Hematopoietic multipotent progenitor cell (in vitro differentiated cells): ENCODE measurements at places on chromosomes 13 and 19.

DNA sequence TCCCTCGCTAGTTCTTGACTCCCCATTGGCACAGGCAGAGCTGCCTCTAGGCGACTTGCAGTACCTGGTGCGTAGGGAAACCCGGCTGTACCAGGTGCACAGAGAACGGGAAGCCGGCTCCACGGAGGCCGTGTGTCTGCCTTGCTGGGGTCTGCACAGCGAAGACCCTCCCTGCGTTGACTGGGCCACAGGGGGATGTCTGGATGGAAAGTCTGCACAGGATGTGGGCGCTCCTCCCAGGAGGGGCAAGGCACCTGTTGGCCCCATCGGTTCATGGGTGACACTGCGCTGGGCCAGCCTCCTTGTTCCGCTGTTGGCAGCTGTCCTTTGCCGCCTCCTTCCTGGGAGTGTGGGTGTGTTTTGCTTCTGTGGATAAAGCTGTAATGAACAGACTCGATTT is 138.3 kb downstream of the TEX29 start:
- DNase-seq = no peak

GRCh38 chr19:8336072-8336569 is 6.9 kb downstream of the KANK3 start:
- DNase-seq = no peak

- no peak for DNase-seq
These were observed 9.0 kb downstream of the NACC1 start for GRCh38 chr19:13127051-13127450.

DNA sequence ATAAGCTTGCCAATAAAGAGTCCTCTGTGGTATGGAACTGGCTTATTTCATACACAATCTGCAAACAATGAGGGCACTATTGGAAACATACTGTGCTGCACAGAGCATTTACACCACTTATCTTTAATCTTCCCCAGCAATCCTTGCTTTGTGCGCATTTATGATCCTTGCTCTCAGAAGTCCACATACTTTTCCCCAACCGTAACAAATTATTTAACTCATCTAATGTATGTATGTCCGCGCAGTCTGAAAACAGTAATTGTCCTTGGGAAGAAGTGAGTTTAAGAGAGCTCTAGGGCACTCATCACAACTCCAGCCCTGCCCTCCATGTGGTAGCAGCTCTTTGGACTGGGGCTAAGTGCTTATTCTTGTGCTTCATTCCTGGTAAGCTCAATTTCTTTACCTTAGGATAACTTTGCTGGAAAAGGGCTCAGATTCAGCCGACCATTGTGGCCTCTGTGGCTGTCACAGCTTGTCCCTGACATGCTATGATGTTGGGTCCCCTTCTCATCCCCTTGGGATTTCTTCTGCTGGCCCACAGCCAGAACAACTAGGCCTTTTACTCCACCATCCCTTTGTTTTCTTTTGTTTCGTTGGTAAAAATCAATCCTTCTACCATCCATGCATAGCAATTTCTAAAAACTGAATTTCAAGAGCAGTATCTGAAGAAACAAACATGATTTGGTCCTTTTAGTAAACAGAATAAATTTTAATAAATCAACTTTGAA is 152.7 kb downstream of the TNFRSF19 start:
- no peak for DNase-seq

DNA sequence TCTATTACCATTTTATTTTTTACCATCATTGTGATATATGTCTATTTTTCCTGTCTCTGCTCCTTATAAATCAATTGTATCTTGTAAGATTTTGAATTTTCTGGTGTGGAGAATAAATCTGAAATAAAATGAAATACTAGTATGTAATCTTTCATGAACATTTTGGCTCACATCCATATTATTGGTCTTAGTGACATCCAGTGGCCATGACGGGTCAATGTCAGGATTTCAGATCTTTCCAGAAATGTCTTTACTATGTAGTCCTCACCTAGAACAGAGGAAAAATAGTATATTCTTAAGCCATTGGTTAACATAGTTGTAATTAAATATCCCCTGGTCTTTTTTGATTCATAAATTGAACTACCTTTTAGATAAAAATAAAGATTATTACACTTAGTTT is 109.8 kb upstream of the GPC6 start:
- DNase-seq = no peak

DNA sequence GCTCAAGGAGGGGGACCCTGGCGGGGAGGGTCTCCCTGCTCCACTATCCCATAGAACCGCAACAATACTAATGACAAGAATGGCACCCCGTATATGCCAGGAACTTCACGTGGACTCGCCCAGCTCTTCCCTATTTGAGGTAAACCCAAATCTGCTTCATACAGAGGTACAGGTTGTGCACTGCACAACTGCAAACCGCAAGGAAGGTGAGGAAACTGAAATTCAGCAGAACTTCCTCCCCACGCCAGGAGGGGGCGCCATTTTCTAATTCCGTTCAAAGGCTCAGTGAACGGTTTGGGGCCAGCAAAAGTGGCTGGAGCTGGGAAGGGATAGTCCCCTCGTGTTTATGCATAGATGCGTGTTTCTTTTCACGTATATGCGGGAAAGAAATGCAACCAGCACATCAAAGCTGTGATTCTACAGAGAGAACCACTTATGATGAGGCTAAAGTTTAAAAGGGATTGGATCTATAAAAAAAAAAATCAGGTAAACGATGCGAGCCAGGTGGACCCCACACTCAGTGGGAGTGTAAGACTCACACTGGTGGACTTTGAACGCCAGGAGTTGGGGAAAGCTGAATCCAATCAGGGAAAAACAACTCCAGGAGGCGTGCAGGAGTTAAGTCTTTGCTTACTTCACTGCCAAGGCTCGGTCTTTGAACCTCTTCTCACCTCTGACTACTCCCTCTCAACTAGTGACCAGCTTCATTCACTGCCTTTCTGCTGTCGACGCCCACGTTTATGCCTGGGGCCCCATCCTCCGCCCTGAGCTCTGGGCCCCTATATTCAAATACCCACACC is 20.3 kb downstream of the C19orf81 start:
- DNase-seq = peak; percentile 26

- DNase-seq = no peak
These were observed at the start of gene MCEMP1 for GRCh38 chr19:7676854-7677253. Gene MCEMP1 (plus strand): TSS chr19:7677090. CDS start chr19:7677121, 31 bp downstream.

DNA sequence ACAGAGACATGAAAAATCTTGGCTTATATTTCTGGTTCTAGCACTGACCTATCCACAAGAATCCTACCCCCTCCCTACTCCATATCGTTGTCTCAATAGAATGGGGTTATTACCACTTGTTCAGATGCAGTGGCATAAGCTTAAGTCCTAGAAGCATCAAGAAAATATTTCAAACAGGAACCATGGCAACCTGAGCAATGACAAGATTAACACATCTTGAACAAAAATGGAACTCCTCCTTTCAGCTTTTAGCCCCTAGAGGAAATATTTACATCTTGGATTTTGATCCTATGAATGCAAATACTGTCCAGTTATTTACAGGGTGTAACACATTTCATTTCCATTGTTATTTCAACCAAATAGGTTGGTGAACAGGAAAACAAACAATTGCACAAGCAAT is 46.1 kb upstream of the TSC22D1 start:
- no peak for DNase-seq

- DNase-seq = no peak
These were observed 1600.9 kb upstream of the MIR17HG start for GRCh38 chr13:89746554-89746953.

GRCh38 chr13:97574926-97575325 is 141.0 kb downstream of the RAP2A start:
- DNase-seq = peak; percentile 3

GRCh38 chr19:46408664-46409039 is 4.7 kb downstream of the CCDC8 start:
- no peak for DNase-seq

GRCh38 chr19:49438261-49438660 is 3.1 kb downstream of the SLC17A7 start:
- no peak for DNase-seq

- no peak for DNase-seq
These were observed 71.5 kb downstream of the ARHGAP35 start for GRCh38 chr19:46932346-46932745.

- no peak for DNase-seq
These were observed 121.9 kb upstream of the TSC22D1 start for GRCh38 chr13:44698066-44698465.

- peak; percentile 41 for DNase-seq
These were observed 74.3 kb upstream of the ATP12A start for GRCh38 chr13:24605923-24606372.

- no peak for DNase-seq
These were observed 119.7 kb upstream of the SOX1 start for GRCh38 chr13:111947026-111947810.

GRCh38 chr19:47716270-47716937 is 3.2 kb downstream of the EHD2 start:
- no peak for DNase-seq

DNA sequence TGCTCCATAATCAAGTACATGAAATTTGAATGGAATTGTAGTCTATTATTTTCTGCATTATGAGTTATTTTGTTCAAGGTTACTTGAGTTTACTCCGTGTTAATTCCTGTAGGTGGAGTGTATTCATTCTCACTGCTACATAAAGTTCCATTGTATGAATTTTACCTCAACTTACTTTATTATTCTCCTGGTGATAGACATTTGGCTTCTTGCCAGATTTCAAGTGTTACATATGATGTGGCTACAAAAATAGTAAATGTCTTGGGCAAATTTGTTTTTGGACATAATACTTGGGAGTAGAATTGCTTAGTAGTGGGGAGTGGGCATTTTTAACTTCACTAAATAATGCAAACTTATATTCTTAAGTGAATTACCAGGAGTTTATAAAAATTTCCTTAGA is 328.9 kb downstream of the SHISA2 start:
- no peak for DNase-seq

GRCh38 chr13:113900646-113901045 is 36.8 kb upstream of the GAS6 start:
- DNase-seq = no peak

- DNase-seq = no peak
These were observed 456.6 kb downstream of the FGF9 start for GRCh38 chr13:22127277-22128164.

- DNase-seq = no peak
These were observed 39.1 kb upstream of the RNF113B start for GRCh38 chr13:98216135-98216565.

DNA sequence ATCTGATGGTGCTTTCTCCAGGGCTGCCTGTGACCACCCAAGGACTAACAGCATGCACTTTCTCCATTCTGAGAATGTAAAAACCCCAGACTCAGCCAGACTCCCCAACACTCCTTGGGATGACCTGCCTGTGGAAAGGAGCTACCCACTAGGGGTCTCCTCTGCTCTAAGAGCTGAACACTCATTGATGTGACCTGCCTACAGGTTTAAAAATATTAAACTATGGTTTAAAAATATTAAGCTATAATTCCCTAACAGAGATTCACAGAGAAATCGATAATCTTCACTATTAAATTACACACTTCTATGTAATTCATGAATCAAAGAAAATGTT is 696.2 kb upstream of the SLITRK5 start:
- DNase-seq = peak; percentile 4

DNA sequence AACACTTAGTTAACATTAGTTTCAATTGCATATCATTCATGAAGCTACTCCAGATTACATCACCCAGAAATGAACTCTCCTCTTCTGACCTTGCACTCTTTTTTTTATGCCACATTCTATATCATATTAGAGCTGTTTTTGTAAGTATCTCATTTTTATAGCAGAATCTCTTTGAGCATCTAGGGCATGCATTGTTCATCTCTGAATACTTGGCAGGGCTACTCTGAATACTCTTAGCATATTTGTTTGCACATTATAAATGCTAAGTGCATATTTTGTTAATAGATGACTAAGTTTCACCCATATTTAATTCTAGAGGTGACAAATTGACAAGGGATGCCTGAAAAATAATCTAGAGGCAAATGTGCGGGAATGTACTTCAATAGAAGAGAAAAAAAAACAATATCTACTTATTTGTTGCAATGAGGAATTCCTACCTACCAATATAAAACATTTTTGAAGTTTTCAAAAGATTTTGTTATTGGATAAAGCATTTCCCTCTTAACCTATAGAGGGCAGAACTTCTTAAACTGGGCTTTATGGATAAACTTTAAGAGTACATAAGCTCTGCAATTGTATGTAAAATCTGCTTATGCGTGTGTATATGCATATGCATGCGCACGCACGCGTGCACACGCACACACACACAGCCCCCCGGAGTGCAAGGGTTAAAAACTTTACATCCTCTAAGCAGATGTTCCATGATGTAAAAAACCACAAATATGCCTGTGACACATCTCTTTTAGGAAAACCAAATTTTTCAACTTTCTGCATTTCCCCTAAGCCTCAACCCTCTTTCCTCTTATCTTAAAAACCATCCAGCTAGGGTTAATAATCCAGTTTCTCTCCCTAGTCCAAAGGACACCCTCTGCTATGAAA is 73.0 kb upstream of the OXGR1 start:
- DNase-seq = no peak

DNA sequence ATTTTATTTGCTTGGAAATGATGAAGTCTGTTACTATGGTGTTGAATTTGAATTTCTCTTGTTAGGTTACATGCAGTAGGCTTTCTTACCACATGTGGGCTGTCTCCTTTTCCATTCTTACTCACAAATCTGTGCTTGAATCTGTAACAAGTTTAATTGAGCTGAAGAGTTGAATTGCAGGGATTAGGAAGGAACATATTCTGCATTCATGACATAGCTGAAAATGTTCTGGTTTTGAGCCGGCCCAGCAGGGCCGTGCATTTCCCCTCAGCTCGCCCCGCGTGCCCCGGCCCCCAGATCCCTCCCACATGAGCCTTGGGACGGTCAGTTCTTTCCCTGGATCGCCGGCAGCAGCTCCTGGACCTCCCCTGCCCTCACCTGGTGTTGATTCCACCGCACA is 28.1 kb downstream of the TFDP1 start:
- DNase-seq = no peak

GRCh38 chr13:111393221-111393790 is 72.9 kb downstream of the TEX29 start:
- DNase-seq = no peak

GRCh38 chr13:32075170-32075851 is 43.7 kb downstream of the FRY start:
- no peak for DNase-seq

DNA sequence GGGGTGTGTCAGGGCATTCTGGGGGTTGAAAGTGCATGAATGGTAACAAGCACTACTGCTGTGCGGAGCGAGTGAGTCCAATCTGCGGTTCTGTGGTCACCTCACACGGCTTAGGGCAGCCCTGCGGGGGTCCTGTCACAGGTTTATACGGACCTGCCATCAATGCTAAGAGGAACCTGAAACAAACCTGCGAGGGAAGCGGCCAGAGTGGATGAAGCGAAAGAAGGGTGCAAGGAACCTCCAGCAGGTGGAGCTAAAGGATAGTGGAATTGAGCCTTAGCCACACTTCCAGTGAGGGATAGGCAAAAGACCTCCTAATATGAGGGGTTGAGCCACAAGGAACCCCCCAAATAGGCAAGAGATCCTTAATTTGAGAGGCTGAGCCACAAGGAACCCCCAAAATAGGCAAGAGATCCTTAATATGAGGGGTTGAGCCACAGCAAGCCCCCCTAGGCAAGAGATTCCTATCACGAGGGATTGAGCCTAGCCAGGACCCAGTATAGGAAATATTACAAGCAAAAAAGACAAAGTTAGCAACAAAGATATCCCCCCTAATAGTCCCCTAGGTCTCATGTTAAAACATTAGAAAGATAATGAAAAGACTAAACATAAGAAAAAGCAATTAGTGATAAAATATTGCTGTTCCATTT is 6.3 kb upstream of the ZNF69 start:
- DNase-seq = peak; percentile 87
